ENCODE measurements at places on chromosomes 1 and 21.
A peak's percentile ranks its signal among the peaks of the same experiment; 100 is the strongest.

- ATAC-seq: no peak
Measured at GRCh38 chr21:41668686-41669532, 97.9 kb downstream of the RIPK4 start.

GRCh38 chr21:37498664-37499063 lies 132.1 kb downstream of the DYRK1A start:
- no peak for ATAC-seq

DNA sequence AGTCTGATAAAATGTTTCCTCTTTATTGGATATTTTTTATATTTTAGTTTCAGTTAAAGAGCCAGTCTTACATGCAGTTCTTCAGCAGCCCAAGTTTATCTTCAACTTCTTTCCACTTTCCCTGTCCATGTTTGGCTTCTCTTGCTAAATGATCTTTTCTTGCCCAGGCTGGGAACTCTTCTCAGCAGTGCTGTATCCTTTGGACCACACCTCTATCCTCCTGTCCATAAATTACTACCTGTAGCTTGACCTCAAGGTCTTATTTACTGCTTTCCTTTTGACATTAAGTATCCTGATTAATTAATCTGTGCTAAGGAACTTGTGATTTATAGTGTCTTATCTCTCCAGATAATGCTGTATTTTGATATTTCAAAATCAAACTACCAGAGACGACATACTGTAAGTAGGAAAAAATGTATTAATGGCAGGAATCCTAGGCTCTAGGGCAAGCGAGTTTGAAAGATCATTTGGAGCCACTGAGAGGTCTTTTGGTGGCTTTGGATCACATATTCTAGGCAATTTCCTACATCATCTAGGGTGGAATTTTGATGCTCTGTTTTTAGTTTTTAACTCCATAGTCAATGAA lies 20.5 kb upstream of the PDC start:
- no peak for ATAC-seq

DNA sequence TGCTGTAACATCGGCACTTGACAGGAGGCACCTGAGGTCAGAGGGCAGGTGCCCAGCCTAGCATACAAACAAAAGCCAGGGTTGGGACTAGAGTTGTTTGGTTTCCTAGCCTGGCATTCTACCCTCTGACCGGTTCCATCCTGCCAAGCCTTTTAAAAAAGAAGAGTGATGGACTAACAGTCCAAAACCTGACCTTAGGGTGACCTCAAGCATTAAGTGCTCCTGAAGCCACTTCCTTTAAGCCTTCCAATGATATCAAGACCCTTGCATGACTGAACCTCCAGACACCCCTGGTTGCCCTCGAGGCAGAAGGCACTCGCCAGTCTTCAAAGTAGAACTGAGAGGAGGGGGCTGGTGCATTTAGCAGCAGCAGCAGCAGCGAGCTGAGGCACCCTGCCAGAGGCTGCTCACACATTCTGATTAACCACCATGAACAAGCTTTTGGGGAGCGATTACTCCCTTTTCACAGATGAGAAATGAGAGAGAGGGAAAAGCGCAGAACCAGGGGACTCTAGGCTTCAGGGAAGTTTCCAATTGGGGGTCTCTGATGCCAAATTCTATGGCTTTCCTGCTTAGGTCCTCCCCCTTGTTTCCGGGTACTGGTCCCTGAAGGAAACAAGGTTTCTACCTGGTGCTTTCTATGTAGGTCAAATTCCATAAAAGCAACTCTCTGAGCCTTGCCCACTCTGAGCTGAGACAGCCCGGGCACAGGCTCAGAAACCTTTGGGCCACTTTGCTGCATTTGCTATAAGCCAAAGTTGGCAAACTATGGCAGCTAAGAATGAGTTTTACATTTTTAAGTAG lies 9.2 kb downstream of the SLC2A1 start:
- no peak for ATAC-seq

- peak; percentile 67 for ATAC-seq
Measured at GRCh38 chr1:175826705-175827104, 83.3 kb upstream of the TNR start.

DNA sequence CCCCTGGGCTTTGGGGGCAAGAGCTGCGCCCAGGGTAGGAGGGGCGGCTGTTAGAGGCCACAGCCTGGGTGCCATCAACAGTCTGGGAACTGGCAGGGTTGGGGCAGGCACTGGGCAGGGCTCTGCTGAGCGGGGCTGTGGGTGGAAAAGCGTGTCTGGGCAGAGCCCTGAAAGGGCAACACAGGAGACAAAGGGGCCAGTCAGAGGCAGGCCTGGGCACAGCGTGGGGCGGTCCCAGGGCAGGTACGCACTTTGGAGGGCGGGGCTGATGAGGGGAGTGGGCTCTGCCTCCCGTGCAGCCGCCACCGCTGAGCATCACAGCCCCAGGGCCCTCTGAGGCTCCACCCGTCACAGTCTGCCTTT lies 13.9 kb downstream of the CELSR2 start:
- ATAC-seq: no peak

DNA sequence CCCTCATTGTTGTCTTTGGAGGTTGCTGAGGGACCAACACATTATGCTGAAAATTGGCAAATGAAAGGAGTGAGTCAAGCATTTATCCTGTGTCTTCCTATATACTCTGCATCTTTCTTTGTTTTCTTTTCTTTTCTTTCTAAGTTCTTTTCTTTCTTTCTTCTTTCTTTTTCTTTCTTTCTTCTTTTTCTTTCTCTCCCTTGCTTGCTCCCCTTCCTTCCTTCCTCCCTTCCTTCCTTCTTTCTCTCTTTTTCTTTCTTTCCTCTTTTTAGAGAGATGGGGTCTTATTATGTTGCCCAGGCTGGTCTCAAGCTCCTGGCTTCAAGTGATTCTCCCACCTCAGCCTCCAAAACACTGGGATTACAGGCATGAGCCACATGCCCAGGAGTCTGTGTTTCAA lies 28.3 kb upstream of the COX20 start:
- ATAC-seq: no peak

GRCh38 chr1:198595765-198596164 lies 43.1 kb upstream of the PTPRC start:
- ATAC-seq: no peak

DNA sequence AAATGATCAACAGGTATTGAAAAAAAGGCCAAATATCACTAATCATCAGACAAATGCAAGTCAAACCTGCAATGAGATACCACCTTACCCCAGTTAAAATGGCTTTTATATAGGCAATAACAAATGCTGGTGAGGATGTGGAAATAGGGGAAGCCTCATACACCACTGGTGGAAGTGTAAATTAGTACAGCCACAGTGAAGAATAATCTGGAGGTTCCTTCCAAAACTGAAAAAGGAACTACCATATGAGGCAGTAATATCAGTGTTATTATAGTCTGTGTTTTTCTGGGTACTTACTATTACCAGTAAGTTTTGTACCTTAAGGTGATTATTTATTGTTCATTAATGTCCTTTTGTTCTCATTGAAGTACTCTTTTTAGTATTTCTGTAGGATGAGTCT lies 201.3 kb downstream of the MRPL39 start:
- ATAC-seq: no peak

GRCh38 chr1:218588540-218589172 lies 243.5 kb downstream of the TGFB2 start:
- ATAC-seq: no peak

DNA sequence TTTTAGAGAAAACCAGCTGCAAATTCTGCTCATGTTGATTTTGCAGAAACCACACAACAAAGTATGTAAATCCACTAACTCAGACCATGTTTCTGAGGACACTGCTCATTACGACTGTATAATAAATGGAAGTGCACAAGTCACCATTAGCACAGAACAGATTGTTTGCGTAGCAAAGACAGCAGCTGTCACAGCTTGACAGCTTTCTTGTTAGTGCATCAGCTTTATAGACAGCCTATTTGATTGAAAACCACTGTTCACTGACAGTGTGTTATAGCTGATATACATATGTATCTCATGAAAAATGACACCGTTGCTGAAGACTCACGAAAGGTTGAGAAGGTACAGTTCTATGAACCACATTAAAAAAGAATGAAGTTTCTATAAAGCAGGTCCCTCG lies 560.2 kb upstream of the ZRANB2 start:
- no peak for ATAC-seq

DNA sequence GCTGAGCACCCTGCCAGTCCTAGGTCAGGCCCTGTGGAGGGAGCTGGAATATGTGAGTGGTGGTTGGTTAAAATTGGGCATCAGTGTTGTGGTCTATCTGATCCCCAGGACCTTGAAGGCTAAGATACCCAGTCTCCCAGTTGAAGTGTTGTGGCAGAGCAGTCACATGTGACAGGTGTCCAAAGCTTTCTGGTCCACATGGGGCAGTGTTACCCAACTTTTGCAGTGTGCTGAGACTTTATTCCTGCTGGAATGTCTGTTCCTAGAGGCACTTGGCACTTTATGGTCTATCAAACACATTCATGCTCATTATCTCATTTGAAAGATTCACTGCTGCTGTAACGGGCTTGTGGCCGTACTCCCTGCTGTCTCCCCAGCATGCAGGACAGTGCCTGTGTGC lies 21.0 kb upstream of the LORICRIN start:
- ATAC-seq: no peak

DNA sequence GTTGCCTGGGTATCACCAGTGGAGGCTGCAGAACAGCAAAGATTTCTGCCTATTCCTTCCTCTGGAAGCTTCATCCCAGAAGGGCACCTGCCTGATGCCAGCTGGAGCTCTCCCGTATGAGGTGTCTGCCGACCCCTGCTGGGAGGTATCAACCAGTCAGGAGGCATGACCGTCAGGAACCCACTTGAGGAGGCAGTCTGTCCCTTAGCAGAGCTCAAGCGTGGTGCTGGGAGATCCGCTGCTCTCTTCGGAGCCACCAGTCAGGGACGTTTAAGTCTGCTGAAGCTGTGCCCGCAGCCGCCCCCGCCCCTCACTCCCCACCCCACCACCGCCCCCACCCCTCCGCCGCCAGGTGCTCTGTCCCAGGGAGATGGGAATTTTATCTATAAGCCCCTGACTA lies 23.1 kb upstream of the HFM1 start:
- ATAC-seq: no peak

GRCh38 chr1:156727926-156728598 lies at the start of gene METTL25B:
METTL25B (plus strand) TSS chr1:156728469; CDS start chr1:156729105, 636 bp downstream.
- peak; percentile 85 for ATAC-seq

GRCh38 chr1:38958967-38959366 lies 17.3 kb upstream of the RHBDL2 start:
- no peak for ATAC-seq

DNA sequence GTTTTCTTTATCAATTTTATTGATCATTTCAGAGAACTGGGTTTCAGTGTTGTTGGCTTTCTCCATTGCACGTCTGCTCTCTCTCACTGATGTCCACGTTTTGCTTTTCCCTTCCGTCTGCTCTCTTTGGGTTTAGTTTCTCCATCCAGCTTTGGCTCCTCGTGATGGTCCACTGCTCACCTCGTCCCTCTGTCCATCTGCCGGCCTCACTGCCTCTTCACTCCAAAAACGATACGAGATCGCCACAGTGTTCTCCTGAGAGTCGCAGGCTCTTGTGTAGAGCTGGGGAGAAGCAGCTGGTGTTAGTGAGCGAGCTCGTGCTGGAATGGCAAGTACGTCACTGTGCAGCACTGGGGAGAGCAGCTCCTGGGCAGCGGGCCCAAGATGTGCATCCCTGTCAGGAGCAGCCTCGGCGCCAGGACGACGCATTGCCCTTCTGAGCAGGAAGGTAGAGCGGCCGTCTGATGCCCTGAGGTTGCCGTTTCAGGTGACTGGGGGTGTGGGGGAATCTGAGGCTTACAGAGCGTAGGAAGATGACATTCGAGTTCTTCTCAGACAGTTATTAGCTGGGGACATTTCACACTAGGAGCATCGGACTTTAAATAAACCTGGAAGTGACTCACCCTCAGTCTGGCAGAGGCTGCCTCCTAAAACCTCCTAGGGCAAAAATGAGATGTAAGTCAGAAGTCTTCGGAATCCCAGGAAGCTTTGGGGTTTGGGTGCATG lies 31.4 kb upstream of the PCBP3 start:
- no peak for ATAC-seq

- ATAC-seq: no peak
Measured at GRCh38 chr1:31795801-31796621, 19.8 kb downstream of the SPOCD1 start.

GRCh38 chr21:45545236-45545570 lies 3.0 kb upstream of the SLC19A1 start:
- no peak for ATAC-seq

DNA sequence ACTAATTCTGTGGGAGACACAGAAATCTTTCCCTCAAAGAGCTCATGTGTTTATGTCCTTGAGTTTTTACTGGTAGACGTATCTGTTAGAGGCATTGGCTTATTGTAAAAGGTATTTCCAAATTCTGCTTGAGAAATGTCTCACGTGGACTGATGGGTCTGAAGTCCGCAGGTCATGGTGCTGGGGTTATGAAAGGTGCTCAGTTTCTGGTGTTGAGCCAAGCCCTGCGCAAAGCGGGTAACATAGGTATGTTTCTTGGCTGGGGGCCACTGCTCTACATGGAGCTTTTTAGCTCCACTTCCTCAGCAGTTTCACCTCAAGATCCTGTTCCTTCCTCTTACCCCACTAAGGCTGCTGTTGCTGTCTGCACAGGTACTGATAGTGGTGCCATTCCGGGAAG lies 10.8 kb downstream of the UTP25 start:
- ATAC-seq: no peak

DNA sequence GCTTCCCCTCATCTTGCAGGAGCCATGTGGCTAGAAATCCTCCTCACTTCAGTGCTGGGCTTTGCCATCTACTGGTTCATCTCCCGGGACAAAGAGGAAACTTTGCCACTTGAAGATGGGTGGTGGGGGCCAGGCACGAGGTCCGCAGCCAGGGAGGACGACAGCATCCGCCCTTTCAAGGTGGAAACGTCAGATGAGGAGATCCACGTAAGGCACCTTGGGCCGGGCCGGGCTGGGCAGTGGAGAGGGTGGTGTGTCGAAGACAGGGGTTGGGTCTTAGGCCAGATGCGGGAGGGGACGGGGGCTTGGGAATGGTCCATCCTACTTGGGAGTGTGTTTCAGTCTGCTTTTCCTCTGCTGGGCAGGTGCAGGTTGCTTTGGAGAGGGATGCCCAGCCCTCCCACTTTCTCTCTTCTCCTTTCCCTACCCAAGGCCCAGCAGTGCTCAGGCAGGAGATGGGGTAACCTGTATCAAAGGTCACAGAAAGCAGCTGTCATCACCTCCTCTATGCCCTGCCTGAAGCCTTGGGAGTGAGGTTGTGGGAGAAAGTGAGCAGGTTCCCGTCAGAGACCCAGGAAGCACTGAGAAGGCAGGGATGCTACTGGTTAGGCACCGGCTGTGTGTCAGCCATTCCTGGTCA lies 18.9 kb downstream of the EPHX1 start:
- no peak for ATAC-seq

GRCh38 chr1:116261227-116261626 lies 111.8 kb upstream of the ATP1A1 start:
- no peak for ATAC-seq
